Lower leg skin (tissue), 4 donors: ENCODE measurements at places on chromosomes 12 and 14.

DNA sequence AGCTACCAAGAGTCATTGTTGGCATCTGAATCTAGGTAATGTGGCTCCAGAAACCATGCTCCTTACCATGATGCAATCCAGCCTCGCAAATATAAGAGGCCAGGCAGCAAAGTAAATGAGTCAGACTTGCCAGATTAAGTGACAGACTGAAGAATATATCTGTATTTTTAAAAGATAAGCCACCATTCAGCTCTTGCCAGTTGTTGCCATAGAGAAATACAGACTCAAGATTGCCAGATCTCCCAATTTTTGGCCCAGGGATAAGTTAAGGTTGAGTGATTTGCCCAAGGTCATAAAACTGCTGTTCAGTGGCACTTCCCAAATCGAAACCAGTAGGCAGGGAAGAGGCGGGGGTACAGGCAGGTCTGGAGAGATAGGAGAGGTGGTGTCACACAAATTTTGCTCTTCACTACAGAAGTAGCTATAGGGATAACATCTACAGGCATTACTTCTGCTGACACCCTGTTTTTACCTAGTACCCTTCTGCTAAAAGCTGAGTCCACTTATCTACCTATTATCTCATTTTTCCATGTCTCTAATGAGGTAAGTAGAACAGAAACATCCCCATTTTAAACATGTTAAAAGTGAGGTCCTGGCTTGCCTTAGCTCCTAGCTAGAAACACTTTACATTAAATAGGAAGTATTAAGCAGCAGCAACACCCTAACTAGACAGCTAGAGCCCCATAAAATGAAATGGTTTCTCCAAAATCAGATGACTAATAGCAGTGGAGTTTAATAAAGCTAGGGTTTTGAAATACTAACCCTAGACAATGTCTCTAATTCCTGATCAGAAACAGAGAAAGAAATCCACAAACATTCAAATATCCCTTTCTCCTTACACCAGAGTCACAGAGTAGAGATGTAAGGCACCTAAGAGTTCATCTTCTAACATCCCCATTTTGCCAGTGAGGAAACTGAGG is 19.5 kb downstream of the DCAF5 start:
- DNase-seq = no peak

DNA sequence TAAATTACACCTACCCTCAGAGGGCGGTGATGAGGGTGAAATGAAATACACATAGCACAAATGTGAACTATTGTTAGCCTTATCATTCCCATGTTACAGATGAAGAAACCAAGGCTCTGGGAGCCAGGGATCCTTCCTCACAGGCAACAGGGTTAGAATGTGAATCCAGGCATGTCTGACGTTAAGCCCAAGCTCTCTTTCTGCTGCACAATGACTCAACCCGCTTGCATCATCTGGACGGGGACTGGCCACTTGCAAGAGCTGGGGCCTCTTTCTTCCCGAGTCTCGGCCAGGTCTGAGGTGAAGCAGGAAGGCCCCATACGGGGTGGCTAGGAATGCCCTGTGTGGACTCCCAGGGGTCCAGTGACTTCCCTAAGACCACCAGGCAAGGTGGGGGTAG is 105.2 kb downstream of the RBM19 start:
- no peak for DNase-seq

GRCh38 chr14:49732896-49733295 is 35.1 kb upstream of the KLHDC2 start:
- DNase-seq = no peak

DNA sequence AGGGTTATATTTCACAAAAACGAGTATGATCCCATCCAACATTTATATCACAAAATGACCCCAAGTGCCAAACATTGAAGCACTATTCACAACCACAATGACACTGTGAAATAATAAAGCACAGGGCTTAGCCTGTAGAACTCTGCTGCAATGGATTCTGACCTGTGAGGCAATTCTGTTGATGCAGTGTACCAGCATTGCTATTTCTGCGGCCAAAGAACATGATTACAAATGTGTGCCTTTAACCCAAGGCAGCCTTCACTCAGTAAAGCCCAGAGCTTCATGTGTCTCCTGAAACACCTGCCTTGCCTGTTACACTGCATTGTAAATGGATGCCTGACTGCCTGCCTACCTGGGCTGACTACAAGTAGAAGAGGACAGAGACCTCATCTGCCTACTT is 158.0 kb downstream of the PPM1H start:
- DNase-seq = no peak

GRCh38 chr12:31728289-31728916 is 418 bp downstream of the AMN1 start:
- no peak for DNase-seq

GRCh38 chr12:38385486-38385885 is 68.9 kb downstream of the ALG10B start:
- no peak for DNase-seq

DNA sequence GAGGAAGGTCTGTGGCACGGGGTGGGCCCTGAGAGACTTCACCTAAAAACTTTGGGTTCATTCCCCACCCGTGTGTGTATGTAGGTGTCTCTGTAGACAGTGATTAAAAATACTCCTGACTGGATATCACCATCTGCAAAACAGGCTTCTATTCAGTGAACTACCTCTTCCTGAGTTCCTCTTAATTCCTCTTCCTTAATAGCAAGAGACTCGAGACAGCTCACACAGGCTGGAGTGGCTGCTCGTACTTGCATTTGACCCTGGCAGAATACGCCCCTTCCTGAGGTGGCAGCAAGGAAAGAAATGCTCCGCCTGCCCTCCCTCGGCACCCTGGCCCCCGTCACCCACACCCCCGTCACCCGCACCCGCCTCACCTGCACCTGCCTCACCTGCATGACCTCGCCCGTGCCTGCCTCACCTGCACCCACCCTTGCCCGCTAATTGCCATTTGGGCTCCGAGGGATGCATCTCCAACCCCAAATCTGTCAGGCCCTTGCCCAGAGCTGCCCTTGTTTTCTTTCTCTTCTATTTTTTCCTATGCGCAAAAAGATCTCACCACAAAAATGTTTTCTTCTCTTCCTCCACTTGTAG is 90.0 kb downstream of the FBXL14 start:
- DNase-seq = no peak

- no peak for DNase-seq
These were observed 41.6 kb upstream of the MAP1LC3B2 start for GRCh38 chr12:116517431-116518045.

- DNase-seq = no peak
These were observed 52.0 kb upstream of the NTF3 start for GRCh38 chr12:5379749-5380496.

DNA sequence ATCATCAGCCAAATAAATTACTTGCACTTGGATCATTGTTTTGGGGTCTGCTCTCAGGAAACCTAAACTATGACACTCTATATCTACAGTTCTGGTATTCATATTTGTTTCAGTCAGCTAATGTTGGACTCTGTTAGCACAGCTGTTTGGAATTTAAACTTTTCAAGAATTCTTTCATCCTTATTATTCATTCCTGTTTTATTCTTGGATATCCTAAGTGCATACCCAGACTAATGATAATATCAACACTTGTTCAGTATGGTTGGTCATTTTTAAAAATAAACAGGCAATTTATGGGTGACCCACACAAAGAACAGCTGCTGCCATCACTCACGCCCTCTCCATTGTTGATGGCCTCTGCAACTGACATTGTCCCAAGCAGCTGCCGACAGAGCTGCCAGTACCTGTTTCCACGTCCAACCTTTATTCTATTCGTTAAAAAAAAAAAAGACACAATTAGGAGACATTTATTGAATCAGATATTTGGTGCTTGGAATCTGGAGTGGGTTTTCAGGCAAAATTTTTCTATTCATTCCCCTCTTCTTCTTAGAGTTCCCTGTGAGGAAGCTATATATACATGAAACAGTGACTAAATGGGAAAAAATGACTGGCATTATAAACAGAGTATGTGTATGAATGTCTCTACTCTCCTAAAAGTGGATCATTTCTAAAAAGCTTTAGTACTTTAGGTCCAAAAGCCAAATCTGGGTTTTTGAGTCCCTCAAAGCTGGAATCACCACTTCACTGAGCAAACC is 252.1 kb upstream of the NAV3 start:
- no peak for DNase-seq

DNA sequence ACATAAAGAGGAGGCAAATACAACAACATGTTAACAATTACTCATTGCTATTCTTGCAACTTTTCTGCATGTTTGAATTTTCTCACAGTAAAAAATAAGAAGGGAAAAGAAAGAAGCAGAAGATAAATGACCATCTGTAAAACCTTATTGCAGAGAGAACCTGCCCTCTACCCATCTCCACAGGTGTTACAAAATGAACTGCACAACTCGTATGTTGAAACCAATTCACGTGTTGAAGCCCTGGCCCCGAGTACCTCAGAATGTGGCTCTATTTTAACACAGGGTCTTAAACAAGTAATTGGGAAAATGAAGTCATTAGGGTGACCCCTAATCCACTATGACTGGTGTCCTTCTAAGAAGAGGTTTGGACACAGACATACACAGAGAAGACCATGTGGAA is 39.5 kb downstream of the FOXN3 start:
- DNase-seq = no peak

DNA sequence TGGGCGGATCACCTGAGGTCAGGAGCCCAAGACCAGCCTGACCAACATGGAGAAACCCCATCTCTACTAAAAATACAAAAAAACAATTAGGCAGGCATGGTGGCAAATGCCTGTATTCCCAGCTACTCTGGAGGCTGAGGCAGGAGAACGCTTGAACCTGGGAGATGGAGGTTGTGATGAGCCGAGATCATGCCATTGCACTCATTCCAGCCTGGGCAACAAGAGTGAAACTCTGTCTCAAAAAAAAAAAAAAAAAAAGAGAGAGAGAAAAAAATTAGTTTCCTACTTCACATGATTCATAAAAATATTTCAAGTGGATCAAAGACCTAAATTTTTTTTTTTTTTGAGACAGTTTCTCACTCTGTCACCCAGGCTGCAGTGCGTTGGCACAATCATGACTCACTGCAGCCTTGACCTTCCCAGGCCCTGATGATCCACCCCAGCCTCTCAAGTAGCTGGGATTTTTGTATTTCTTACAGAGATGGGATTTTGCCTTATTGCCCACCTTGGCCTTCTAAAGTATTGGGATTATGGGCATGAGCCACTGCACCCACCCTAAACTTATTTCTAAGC is 24.9 kb downstream of the FCF1 start:
- no peak for DNase-seq

DNA sequence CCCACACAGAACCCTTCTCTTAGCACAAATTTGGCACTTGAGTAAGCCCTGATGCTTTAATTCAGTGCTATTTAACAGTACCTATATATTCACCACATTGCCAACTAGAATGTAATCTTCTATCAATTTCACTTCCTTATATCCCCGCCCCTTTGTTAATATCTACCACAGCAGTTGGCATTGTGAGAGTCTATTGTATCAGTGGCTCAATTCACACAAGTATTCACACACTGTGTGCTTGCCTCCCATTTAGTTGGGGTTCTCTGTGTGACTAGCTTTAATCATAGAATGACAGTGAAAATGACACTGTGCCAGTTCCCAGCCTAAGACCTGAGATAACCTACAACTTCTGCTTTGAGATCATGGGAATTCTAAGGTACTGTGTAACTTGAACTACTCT is 103.1 kb downstream of the SEC23A start:
- DNase-seq = no peak

DNA sequence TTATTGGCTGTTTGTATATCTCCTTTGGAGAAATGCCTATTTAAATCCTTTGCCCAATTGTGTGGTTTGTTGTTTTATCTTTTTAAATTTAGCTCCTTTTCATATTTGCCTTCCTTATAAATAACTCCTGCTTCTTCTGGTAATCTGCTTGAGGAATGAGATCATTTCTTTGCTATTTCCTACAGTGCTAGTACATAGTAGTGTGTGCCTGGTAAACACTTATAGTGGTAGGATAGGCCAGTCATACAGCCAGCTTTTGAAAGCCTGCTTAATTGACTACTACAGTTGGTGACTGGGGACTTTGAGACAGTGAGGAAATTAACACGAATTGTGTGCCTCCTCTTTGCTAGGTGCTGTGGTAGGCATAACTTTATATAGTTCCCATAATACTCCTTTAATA is 68.7 kb downstream of the BORCS5 start:
- DNase-seq = no peak

GRCh38 chr12:123395236-123395635 is 11.3 kb downstream of the KMT5A start:
- DNase-seq = no peak

GRCh38 chr12:72465940-72466630 is 193.9 kb downstream of the TRHDE start:
- DNase-seq = no peak

GRCh38 chr12:119372540-119372939 is 38.0 kb downstream of the CCDC60 start:
- DNase-seq = no peak

DNA sequence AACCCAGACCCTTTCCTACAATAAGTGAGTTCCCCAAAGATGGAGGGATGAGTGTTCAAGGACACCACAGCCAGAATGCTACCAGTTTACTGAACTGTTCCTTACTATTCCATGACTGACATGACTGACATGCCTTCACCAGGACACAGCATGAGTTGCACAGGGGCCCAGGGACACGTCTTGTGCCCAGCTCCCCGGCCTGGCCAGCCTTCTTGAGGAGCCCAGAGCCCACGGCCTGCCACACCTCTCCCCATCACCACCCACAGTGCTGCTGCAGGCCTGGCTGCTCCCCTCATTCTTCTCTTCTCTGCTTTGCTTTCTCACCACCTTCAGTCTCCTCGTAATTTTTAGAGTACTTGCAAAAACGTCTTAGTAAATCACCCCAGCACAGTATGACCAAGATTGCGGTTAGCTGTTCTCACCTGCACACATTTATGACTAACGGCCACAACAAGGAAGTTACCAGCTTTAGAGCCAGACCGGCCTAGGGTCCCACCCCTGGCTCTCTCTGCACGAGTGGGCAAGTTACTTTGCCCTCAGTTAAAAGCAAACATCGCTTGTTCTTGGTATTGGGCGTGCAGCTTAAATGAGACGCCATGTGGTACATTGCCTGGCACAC is 18.5 kb downstream of the PPP2R5E start:
- DNase-seq = peak; percentile 75

GRCh38 chr12:39341179-39341578 is 101.7 kb downstream of the KIF21A start:
- DNase-seq = no peak

GRCh38 chr14:25116607-25117006 is 66.7 kb upstream of the STXBP6 start:
- DNase-seq = no peak

DNA sequence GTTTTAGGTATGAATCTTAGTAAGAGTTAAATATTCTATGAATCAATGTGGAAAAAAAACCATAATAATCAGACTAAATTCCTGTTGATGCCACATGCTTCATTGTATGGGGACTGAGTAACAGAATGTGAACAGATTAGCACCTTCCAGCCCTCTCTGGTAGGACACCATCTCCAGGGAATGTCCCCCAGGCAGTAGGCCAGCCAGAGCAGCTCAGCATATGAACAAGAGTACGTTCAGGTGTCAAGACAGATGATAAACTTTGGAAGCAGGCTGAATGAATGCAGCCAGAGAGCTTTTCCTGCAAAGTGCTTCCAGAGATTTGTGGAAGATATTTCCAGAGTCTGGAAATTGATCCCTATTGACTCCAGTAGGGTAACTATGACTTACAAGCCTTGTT is 204.4 kb downstream of the RPS29 start:
- DNase-seq = no peak
